ENCODE measurements at places on chromosomes 6 and 20.
A peak's percentile ranks its signal among the peaks of the same experiment; 100 is the strongest.

- no peak for DNase-seq
Observed at GRCh38 chr6:93087606-93088005, 331.8 kb downstream of the EPHA7 start.

DNA sequence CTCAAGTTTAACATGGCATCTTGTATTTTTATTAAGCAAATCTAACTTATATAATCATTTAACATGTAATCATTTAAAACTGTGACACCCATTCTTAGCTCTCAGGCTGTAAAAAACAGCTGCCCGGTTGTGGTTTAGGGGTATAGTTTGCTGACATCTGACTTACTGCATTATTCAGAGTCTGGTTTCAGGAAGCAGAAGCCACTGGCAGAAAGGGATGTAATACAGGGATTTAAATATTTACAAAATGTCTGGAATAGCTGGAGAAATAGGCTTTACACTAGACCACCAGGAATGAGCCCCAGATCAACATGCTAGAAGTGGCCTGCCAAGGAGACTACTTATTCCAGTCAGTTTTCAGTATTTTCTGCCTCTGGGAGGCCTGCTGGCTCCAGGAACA, 421.1 kb downstream of the CD109 start:
- DNase-seq = no peak

- DNase-seq = peak; percentile 75
Observed at GRCh38 chr20:18001131-18001921, 32.5 kb downstream of the MGME1 start.

DNA sequence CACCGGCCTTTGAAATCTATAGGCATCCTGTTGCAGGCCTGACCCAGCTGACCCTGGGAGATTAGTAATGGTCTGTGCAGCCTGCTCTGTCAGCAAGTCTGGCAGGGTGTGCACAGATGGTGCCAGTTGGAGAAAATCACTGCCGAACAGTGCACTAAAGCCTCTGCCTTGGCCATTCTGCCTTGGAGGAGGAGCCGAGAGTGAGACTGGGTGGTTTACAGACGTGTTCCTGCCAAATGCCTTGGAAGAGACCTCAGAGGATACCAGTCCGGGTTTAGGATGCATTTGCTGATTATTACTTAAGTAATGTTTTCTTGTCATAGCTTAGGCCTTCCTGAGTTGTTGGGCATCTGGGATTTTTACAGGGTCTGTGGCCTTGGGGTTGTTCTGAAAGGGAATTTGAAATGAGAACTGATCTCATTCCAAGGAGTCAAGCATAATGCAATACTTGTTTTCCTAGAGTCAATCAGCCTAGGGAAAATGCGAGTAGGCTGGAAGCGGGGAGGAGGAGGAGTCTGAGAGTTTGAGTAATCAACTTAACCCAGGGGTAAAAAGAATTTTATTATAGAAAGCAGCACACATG, 292.1 kb downstream of the SOX4 start:
- peak; percentile 61 for DNase-seq

DNA sequence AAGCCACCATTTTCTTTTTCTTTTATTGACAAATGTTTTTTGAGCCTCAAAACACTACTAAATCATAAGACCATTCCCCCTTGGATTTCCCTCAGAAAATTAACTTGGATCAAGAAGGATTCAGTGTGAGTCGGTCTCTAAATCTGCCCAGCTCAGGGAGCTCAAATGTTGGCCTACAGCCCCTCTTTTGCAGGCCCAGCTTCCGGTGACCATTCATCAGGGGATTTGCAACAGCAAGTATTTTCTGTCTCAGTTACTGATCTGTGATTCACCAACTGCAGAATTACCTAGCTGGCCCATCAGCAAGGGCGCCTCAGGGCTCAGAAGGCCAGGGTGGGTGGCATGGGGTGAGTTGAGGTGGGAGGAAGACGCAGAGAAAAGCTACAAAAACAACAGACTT, 318.1 kb downstream of the CDC5L start:
- DNase-seq = no peak

GRCh38 chr6:78810146-78810545, 57.2 kb upstream of the IRAK1BP1 start:
- peak; percentile 61 for DNase-seq

DNA sequence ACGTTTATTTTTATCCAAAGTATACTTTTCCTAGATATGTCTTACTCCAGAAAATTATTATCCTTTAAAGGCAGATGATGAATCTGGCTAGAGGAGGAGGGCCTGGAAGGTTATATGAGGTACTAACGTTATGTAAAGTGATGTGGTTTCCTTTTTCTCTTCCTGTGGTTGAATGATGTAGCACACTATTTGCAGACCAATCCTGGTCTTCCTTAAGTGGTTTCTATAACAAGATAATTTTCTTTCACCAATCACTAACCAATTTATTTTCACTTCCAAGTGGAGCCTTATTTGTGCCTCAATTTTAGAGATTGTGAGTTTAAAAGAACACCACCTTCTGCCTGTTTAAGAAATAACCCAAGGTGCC, 154.6 kb upstream of the SOX4 start:
- DNase-seq = no peak

DNA sequence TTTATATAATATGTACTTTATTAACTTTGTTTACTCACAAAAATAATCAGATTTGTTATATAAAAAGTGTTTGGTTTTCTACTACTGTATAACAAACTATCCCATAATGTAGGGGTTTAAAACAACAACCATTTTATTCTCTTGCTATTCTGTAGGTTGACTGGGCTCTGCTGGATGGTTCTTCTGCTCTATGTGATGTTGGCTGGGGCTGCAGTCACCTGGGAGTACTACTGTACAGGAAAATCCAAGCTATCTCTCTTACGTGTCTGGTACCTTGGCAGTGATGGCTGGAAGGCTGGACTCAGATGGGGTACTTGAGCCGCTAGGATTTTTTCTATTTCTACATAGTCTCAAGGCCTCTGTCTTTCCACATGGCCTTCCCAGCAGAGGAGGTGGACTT, 44.0 kb upstream of the UBR2 start:
- DNase-seq = no peak

- DNase-seq = no peak
Observed at GRCh38 chr6:111864138-111865048, 8.9 kb downstream of the FYN start.

DNA sequence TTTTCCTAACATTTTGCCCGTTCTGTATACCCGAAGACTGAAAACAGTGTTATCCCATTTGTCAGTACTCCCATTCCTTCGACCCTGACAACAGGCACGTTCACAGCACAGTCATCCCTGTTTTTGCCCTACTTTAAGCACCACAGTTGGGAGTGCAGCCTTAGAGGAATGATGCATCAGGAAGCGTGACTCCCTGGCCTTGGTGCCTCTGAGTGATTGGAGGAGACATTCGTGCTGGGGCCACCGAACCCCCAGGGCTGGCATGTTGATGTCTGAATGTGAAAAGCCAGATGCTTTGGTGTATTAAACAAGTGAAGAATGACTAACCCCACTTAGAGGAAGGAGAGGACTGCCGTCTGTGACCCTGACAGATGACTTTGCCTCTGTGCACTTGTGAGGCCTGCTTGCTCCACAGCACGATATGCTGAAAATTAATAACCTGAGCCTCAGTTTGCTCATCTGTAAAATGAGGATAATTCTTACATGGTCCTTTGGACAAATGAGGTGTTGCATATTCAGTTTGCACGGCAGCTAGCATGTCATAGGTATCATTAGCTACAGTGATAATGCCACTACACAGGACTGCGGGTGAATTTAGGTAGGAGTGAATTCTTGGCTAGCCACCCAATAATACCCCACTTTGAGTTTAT, 36.0 kb downstream of the STK35 start:
- DNase-seq = peak; percentile 85

DNA sequence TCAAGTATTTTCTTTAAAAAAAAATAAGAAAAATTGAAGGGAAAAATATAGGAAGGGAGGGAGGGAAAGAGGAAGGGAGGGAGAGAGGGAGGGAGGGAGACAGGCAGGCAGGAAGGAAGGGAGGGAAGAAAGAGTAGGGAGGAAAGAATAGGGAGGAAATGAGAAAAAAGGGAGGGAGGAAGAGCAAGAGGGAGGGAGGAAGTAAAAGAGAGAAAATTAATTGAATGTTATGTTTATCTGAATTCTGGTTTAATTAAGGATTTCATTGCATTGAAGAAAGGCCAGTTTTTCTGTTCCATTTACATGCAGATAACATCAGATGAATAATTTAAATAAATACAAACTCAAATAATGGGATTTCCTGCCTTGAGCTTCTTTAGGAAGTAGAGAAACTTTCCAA, 47.8 kb downstream of the TENT5A start:
- no peak for DNase-seq

DNA sequence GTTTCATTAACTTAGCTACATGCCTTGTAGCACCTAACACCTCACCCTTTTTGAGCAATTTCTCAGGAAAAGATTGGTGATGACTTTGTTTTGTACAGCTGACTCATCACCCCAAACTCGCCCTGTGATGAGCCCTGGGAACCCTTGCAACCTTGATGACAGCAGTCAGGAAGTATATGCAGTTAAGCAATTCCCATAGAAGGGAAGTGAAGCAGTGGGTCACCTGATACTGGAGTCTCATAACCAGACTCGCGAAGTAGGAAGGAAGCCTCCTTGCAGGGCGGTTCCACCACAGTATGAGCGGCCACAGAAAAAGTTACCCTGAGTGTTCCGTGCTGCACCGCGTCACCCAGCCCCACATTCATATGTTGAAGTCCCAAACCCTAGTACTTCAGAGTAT, 82.0 kb upstream of the EDN1 start:
- DNase-seq = no peak

- no peak for DNase-seq
Observed at GRCh38 chr20:16552015-16552414, 21.2 kb downstream of the KIF16B start.

- DNase-seq = no peak
Observed at GRCh38 chr20:50234288-50234687, 43.7 kb downstream of the CEBPB start.

Measured in AG08396 (cell line).